ENCODE measurements at places on chromosomes 3 and 15. TPM values are rescaled to one million over a fixed set of nuclear protein-coding genes. Genes with fewer than 3 reads are reported as not detected.

Gene SH3GL3
- 3.3 TPM for total RNA-seq

Gene NRG4
- 1.6 TPM for total RNA-seq

Gene RBMS3
- 3.4 TPM for total RNA-seq

Gene CCDC80
- 13.2 TPM for total RNA-seq

DNA sequence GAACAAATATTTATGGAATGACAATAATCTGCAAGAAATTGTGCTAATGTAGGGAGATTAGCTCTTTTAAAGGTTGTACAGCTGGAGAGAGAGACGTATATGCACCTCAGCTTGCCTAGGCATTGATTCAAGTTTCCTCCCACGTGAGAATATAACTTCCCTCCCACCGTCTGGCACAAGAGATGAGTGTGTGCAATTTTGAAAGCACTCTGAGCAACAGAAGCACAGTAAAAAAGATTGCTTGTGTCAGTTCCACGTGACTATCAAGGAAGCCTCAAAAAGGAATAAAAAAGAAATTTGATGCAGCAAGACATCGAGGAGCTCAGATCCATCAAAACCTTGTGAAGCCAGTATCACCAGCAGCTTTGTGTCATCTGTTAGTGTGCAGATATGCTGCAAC, 435.3 kb downstream of the TUSC7 start:
- ATAC-seq, result no peak

- ATAC-seq, result peak; percentile 85
These were observed 26.2 kb downstream of the FAM43A start for GRCh38 chr3:194711913-194712312.

DNA sequence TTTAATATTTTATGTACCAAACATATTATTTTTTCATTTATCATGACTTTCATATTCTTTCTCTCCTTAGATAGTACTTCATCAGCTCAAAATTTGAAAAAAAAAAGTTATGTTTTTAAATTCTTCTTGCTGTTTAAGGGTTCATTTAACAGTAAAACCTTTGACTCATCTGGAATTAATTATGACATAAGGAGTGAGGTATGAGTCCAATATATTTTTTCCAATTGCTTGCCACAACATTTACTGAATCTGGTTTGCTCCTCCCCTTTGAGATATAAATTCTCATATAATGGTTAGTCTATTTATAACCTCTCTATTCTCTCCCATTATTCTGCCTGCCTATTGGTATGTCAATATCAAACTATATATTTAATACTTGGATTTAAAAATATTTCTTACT, 387.8 kb downstream of the TUSC7 start:
- ATAC-seq, result no peak

- ATAC-seq, result no peak
These were observed 982.3 kb downstream of the ROBO2 start for GRCh38 chr3:78022232-78022631.

DNA sequence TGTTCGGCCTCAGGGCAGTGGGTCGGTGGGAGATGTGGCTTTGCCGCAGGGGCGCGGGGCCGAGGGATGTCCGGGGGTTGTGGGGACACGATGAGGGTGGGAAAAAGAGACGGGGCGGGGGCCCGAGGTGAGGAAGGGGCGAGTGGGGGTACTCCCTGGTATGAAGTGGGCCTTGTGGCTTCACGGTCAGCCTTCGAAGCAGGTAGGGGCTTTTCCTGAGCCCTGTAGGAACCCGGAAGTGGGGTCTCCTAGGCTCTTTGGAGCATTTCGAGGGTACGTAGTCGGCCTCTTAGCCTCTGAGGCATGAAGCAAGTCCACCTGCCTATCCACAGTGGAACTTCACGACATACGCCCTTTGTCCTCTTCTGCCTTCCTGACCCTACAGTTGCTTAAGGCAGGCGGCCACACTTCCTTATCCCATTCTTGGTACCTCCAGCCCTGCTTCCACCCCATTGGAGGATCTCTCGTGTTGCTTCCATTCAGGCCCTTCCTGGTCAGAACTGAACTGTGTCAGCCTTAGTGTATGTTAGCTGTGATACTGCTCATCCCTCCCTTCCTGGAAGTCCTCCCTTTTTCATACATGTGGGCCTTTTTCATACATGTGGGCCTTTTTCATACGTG, 389 bp downstream of the ARPC4 start:
- peak; percentile 58 for ATAC-seq

- peak; percentile 38 for ATAC-seq
These were observed 21.7 kb upstream of the TBC1D21 start for GRCh38 chr15:73851689-73852088.

- no peak for ATAC-seq
These were observed 733.0 kb downstream of the ZPLD1 start for GRCh38 chr3:103167850-103168249.

- ATAC-seq, result no peak
These were observed 116.6 kb downstream of the DNAJB8 start for GRCh38 chr3:128349963-128350599.

Measured in esophagus mucosa (tissue), 1 donor.